ENCODE measurements at places on chromosomes 12 and 14.

DNA sequence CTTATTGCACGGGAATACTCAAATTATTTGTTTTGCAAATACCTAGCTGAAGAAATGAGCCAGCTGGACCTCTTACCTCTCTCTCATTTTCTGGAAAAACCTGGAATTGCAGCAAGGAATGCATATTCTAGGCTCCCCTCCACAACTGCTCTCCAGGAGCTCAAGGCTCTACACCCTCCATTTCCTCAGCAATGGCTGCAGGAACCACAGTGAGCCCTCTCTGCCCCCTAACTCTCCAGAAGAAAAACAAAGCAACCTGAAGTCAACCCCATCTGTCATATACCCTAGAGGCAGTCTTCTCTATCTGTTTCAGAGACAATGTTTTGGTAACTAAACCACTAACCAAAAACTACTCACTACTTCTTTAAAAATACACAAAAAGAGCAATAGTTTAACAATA is 221.6 kb downstream of the SLC25A21 start:
- no peak for DNase-seq

DNA sequence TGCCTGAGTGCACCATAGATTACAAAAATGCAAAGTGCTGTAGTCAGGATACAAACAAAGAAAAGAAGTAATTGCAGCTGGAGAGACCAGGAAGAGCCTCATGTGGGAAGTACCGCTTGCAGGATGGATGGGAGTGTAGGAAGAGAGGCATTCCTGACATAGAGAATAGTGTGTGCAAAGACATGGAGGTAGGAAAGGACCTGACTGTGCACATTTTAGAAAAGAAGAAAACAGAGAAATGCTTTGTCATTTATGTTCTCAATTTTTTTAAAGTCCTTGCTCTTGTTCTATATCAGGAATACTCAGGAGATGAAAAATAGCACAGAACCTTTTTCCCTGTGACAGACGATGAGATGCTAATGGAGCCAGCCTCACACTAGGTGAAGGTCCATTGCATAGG is 358.7 kb upstream of the TMPO start:
- DNase-seq, result no peak

GRCh38 chr12:75602106-75602505 is 90.7 kb upstream of the KRR1 start:
- no peak for DNase-seq

DNA sequence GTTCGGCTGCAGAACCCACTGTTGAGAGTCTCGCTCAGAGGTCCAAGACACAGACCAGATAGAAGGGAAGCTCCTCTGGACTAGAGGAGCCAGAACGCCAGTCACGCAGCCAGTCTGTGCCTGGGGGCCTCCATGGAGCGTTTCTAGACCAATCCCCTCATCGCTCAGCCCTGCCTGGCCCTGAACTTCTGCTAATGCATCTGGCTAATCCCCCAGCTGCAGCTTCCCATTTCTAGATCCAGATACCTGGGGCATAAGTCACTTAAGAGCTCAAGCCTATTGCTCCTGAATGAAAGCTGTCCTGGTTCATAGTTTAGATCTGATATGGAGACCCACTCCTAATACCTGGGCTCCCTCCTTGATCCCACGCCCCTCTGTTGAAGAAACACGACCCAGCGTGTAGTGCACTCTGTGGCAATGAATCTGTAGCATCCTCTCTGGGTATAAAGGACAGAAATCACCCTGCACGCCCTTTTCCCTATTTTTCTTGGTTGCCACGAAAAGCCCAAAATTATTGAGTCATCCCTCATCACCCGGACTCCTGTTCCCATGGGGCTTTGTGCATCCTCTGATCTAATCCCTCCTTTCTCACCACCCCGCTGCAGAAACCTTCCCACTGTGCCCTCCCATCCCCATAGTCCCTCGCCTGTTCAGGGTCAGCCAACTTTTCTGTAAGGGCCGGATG is 341.6 kb upstream of the FKBP4 start:
- DNase-seq, result no peak

- no peak for DNase-seq
These were observed 36.9 kb upstream of the DCN start for GRCh38 chr12:91219511-91219910.

- DNase-seq, result peak; percentile 26
These were observed 283.3 kb upstream of the PWP1 start for GRCh38 chr12:107402041-107403022.

GRCh38 chr12:11761869-11762567 is 112.5 kb downstream of the ETV6 start:
- DNase-seq, result no peak

DNA sequence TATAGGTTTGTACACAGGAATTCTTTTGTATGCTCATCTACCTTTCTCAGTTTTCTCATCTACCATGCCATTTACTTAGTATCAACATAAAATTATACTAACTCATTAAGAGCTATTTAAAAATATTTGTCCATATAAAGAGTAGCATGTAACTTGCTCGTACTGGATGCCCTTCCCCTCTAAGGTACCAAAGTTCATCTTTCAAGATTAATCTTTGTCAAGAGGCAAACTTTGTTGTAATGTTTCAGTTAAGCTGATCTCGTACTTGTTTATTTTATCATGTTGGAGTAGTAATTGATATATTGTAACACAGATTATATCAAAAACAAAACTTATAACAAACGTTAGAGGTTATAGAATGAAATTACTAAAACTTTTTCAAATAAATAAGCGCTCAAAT is 128.5 kb downstream of the PIK3C2G start:
- DNase-seq, result no peak

- no peak for DNase-seq
These were observed 971.7 kb downstream of the FSCB start for GRCh38 chr14:43535231-43535838.

DNA sequence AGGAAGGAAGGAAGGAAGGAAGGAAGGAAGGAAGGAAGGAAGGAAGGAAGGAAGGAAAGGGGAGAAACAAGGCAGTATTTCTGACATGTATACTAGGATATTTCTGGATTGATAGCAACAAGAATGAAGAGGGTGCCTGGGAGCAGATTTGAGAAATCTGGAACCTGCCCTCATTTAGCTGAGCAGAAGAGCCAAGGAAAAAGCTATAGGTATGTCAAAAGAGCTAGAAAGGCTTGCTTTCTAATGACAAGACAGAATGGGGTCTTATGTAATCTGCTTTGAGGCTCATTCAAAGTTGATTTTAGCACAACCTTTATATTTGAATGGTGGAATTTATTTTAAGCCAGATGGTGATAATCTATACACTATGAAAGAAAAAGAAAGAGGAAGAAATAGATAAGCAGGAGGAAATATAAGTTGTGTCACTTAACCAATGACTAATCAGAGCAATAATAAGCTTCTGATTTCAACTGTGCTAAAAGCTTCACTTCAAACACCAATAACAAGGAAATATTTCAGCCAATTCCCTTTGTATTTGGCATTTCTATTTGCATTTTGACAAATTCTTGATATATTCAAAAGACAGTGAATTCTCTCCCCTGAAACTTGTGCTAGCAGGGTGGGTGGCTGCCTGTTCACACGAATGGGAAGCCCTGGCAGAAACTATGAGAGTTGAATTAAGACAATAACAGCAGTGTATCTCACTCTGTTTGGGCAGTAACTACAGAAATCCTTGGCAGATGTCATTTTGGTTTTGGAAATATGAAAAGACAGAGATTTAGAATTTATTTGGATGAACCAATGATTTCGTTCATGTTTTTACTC is 76.3 kb upstream of the FLRT2 start:
- DNase-seq, result no peak

GRCh38 chr12:40016980-40017379 is 88.9 kb downstream of the SLC2A13 start:
- no peak for DNase-seq

DNA sequence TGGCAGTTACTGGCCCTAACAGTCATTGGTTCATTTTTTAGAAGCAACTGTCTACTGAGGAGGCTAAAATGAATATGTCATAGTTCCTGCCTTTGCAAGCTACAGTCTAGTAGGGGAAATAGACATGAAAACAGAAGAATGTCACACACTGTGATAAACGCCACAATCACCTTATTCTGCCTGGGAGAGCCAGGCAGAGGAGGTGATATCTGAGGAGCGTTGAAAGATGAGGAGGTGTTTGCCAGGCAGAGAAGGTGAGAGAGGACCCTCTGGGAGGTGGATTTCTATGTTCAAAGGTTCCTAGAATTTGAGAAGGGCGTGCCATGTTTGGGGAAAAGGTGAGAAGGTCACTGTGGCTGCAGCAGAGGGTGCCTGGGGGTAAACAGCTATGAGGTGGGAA is 185.7 kb downstream of the PAX9 start:
- DNase-seq, result no peak

- DNase-seq, result no peak
These were observed 250.5 kb downstream of the MED13L start for GRCh38 chr12:116026768-116027550.

DNA sequence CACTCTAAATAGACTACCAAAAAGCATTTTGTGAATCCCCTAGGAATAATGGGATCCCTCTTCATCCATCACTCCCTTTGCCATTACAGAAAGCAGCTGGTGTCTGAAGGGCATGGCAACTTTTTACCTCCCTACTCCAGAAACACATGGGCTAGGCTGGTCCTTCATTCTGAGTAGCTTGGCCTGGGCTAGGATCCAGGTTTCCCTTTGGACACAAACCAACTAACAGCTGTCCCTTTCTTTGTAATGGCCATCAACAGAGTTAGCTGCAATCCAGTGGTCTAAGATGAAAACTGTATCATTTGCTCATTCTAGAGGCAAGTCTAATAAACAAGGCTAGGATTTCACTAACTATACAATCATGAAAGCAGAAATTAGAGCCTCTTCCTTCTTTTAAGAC is 7.4 kb downstream of the GRIN2B start:
- DNase-seq, result no peak

DNA sequence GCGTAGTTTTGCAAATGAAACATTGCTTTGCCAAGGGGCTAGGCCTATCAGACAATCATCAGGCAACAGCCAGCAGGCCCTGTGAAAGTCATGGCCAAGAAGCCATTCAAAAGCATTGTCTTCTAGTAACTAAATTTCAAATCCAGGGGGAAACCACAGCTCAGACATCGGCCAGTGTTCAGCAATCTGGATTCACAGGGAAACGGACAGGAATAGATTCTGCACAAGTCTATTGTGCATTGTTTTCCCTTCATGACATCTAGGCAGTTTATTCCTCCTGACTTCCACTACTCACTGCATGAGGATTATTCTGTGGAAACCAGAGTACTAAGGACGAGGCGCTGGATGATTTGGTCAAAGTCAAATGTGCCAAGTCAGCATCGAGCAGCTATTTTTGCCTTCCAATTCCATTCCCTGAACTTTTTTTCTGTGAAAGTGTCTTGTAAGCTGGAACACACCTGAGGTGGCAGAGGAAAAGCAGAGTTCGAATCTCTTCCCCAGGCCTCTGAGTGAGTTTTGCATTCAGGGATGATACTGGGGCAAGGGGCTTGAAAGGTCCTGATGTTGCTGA is 75.4 kb downstream of the VCPKMT start:
- no peak for DNase-seq

DNA sequence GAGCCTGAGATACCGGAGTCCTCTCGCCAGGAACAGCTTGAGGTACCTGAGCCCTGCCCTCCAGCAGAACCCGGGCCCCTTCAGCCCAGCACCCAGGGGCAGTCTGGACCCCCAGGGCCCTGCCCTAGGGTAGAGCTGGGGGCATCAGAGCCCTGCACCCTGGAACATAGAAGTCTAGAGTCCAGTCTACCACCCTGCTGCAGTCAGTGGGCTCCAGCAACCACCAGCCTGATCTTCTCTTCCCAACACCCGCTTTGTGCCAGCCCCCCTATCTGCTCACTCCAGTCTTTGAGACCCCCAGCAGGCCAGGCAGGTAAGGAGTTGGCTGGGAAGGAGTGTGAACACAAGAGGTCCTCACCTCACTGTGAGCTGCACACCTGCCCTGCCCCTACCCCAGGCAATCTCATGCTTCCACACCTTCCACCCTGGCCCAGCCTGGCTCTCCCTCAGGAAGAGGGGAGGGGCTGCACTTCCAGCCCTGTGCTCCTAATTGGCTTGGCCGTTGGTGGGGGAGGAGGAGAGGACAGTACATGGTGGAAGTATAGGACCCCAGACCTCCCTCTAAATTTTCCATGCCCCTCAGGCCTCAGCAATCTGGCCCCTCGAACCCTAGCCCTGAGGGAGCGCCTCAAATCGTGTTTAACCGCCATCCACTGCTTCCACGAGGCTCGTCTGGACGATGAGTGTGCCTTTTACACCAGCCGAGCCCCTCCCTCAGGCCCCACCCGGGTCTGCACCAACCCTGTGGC is 6.2 kb downstream of the C1QL4 start:
- no peak for DNase-seq

DNA sequence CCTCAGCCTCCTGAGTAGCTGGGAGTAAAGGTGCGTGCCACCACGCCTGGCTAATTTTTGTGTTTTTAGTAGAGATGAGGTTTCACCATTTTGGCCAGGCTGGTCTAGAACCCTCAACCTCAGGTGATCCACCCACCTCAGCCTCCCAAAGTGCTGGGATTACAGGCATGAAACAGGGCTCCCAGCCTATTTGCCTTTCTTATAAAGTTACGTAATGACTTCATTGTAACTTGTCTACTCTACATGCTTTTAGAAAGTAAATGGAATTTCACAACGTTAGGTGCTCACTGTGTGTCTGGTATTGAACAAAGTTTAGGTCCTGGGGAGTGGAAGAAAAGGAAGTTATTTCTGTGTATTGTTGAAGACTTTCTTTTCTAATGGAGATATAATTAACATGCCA is 12.5 kb downstream of the CFAP251 start:
- no peak for DNase-seq

GRCh38 chr12:49622501-49623141 is 740 bp upstream of the PRPF40B start:
- DNase-seq, result no peak

GRCh38 chr12:72162875-72163274 is 109.3 kb upstream of the TRHDE start:
- no peak for DNase-seq

GRCh38 chr12:33529810-33530209 is 90.2 kb upstream of the SYT10 start:
- DNase-seq, result no peak

- no peak for DNase-seq
These were observed 84.2 kb upstream of the LRIG3 start for GRCh38 chr12:59004456-59004855.

DNA sequence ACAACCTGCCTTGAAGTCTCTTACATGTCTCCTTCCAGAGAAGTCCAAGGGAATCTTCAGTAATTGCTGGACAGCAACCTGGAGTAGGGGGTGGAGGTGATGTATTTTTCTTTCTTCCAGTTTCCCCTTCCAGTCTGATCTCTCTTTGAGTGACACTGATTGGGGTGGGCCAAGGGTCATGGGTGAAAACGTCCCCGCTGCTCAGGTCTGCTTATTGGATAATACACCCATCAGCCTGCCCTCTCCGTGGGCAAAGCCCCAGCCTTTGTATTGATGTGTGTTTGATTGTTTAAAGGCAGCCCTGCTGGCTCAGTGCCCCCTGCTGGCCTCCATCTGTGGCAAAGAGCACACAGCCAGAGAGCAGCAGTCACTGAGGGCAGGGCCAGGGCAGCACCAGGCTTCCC is 35.7 kb upstream of the ATP2A2 start:
- peak; percentile 28 for DNase-seq

GRCh38 chr14:32010604-32011125 is 66.4 kb upstream of the ARHGAP5 start:
- no peak for DNase-seq

DNA sequence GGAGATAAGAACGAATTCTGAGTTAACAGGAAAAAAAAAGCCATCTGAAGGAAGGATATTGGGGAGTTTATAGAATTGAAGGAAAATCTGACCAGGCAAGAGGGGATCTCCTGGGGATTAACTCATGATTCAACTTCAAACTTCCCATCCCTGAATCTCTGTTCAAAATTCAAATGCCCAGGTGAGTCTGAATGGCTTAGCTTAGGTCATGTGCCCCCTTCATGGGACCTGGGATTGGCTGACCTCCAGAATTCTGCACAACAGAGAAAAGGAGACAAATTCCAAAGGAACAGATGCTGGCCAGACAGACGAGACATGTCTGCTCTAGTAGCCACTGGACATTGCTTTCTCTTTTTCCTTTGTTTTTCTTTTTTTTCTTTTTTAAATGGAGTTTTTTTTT is 26.2 kb upstream of the TMED10 start:
- no peak for DNase-seq
